ENCODE measurements at places on chromosomes 5 and 9. TPM values are rescaled to one million over a fixed set of nuclear protein-coding genes. Genes with fewer than 3 reads are reported as not detected.

The HSPA9 gene
- total RNA-seq = 180 TPM

The PCDHB2 gene
- total RNA-seq = 3.9 TPM

The LMNB1 gene
- 10.0 TPM for total RNA-seq

The PCDHA9 gene
- total RNA-seq = 0.35 TPM

The FOXD4 gene
- 0.31 TPM for total RNA-seq

The SLC34A1 gene
- not detected for total RNA-seq

The SH3GL2 gene
- 0.85 TPM for total RNA-seq

- no peak for DNase-seq
- no peak overlapping the region for H3K27ac ChIP-seq
- H3K36me3 ChIP-seq = no peaks in the 10 kb centered on the region
- no peak overlapping the region for H3K4me3 ChIP-seq
These were observed 47.5 kb downstream of the ADRB2 start for GRCh38 chr5:148873690-148874485.

DNA sequence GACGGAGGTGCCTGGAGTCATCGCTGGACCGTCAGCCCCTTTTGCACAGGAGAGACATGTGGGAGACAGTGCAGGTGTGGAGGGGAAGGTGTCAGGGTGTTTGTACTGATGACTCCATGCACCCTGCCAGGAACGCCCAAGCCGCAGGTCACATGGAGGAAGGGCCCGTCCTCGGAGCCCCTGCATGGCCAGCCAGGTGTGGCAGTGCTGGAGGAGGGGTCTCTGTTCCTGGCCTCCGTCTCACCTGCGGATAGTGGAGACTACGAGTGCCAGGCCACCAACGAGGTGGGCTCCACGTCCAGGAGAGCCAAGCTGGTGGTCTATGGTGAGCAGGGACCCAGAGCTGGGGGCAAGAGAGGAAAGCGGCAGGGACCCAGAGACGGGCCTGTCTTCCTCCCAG lies 81.5 kb downstream of the HMCN2 start:
- no peaks in the 10 kb centered on the region for H3K4me1 ChIP-seq
- H3K4me3 ChIP-seq = no peak overlapping the region
- H3K27ac ChIP-seq = no peak overlapping the region
- H3K36me3 ChIP-seq = no peaks in the 10 kb centered on the region
- DNase-seq = no peak

DNA sequence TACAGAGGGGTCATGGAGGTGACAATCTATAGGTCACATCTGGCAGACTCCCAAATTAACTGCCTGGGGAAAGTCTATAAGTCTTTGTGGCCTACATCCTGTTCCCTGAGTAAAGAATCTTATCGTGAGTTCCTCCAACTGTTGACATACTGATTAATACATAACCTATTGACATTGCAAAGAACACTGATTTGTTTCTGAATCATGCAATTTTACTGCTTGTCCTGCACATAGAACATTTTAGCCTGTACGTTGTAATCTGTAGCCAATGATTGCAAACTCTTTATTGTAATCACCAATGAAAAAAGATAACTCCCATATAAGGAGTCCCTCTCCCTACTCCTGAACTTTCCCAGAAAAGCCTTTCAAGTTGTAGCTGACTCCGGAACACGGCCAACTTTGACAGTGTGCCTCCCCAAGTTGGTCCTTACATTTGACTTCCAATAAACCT lies 18.8 kb upstream of the OR2K2 start:
- H3K4me3 ChIP-seq = no peak overlapping the region
- H3K27me3 ChIP-seq = no peaks in the 10 kb centered on the region
- H3K36me3 ChIP-seq = no peaks in the 10 kb centered on the region
- no peak for DNase-seq
- H3K4me1 ChIP-seq = no peaks in the 10 kb centered on the region

DNA sequence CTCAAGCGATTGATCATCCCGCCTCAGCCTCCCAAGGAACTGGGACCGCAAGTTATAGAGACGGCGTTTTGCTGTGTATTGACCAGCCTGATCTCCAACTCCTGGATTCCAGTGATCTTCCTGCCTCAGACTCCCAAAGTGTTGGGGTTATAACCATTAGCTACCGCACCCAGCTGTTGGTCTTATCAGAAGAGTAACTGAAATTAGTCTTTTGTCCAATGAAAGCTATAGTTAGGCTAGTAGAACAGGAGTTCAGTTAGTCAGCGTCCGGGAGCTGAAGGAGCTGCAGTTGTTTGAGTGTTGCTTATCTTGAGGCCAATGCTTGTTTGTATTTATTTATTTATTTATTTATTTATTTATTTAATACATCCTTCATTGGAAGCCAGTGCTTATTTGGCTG lies 3.2 kb upstream of the MIGA2 start:
- no peaks in the 10 kb centered on the region for H3K36me3 ChIP-seq
- H3K27me3 ChIP-seq = no peaks in the 10 kb centered on the region
- peaks cover 11% of the 10 kb centered on the region for H3K4me1 ChIP-seq
- no peak for DNase-seq
- no peak overlapping the region for H3K27ac ChIP-seq
- H3K4me3 ChIP-seq = no peak overlapping the region

GRCh38 chr9:7534211-7534935 lies 265.2 kb downstream of the DMAC1 start:
- H3K4me1 ChIP-seq = no peaks in the 10 kb centered on the region
- H3K27me3 ChIP-seq = no peaks in the 10 kb centered on the region
- H3K4me3 ChIP-seq = no peak overlapping the region
- H3K27ac ChIP-seq = no peak overlapping the region
- H3K36me3 ChIP-seq = no peaks in the 10 kb centered on the region
- DNase-seq = no peak

DNA sequence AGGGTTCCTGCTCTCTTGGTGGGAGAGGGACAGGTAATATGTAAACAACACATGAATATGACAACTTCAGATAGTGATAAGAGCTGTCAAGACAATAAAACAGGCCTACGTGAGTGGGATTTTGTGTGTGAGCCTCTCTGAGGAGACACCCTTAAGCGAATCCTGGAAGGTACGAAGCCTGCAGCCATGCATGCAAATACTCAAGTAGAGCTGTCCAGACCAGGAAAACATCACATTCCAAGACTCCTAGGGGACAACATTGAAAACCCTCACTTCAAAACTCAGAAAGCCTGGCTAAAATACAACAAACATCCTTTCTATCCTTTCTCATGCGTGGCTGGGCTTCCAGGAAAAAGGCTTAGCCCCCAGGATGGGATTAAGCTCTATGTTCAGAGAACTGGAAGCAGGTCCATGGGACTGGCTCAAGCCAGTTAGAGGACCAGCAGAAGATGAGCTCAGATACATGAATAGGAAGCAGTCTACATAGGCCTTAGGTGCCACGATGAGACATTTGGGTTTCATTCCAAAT lies 124.8 kb upstream of the IQGAP2 start:
- H3K4me3 ChIP-seq = no peak overlapping the region
- H3K27ac ChIP-seq = no peak overlapping the region
- no peaks in the 10 kb centered on the region for H3K27me3 ChIP-seq
- DNase-seq = no peak
- H3K4me1 ChIP-seq = no peaks in the 10 kb centered on the region

GRCh38 chr9:129471201-129472019 lies 149.5 kb downstream of the C9orf50 start:
- no peaks in the 10 kb centered on the region for H3K36me3 ChIP-seq
- H3K4me1 ChIP-seq = peaks cover 17% of the 10 kb centered on the region
- no peak for DNase-seq
- H3K4me3 ChIP-seq = no peak overlapping the region
- peak overlapping the region; percentile 87 for H3K27ac ChIP-seq
- no peaks in the 10 kb centered on the region for H3K27me3 ChIP-seq

GRCh38 chr9:34651876-34652601 lies at the start of gene IL11RA:
Gene IL11RA, plus strand, starts transcription at chr9:34652185. Its CDS starts 3,033 bp downstream, at chr9:34655218.
- no peaks in the 10 kb centered on the region for H3K27me3 ChIP-seq
- H3K27ac ChIP-seq = peak within 1 kb of the TSS; percentile 81
- peak; percentile 92 for DNase-seq
- no peaks in the 10 kb centered on the region for H3K36me3 ChIP-seq
- H3K4me1 ChIP-seq = peaks cover 46% of the 10 kb centered on the region
- peak within 1 kb of the TSS; percentile 36 for H3K4me3 ChIP-seq

DNA sequence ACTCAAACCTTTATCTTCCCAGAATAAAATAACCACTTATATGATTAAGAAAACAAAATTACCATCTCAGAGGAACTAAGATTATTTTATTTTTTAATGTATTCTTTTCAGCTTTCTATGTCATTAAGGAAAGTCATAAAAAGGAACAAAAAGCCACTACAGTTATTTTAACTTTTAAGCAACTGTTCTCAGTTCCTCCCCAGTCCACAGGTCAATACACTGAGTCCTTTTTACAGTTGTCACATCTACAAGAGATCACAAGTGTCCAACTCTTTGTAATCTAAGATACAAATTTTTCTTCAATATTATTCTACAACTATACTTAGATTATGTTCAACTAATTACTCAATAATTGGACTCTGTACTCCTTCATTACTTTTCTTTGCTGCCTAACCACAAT lies 782.8 kb upstream of the ACO1 start:
- H3K27me3 ChIP-seq = no peaks in the 10 kb centered on the region
- no peaks in the 10 kb centered on the region for H3K4me1 ChIP-seq
- no peaks in the 10 kb centered on the region for H3K36me3 ChIP-seq
- no peak for DNase-seq
- H3K4me3 ChIP-seq = no peak overlapping the region

DNA sequence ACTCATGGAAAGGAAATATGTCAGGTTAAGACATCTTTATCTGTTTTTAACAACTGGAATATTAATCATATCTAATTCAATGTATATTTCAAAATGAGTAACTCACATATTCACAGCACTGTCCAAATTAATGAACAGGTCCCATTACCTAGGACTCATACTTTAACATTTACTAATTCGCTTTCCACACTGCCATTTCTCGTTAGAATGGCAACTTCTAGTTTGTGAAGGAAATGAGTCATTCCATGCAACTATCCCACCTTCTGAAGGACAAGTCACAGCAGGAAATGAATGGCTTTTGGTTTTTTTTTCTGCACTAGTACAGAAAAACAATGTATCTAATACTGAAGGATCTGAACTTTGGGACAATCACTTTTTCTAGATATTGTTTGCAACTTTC lies 24.6 kb upstream of the IFNK start:
- no peak overlapping the region for H3K27ac ChIP-seq
- DNase-seq = no peak
- no peaks in the 10 kb centered on the region for H3K27me3 ChIP-seq
- H3K4me3 ChIP-seq = no peak overlapping the region
- no peaks in the 10 kb centered on the region for H3K36me3 ChIP-seq
- H3K4me1 ChIP-seq = peaks cover 4% of the 10 kb centered on the region

DNA sequence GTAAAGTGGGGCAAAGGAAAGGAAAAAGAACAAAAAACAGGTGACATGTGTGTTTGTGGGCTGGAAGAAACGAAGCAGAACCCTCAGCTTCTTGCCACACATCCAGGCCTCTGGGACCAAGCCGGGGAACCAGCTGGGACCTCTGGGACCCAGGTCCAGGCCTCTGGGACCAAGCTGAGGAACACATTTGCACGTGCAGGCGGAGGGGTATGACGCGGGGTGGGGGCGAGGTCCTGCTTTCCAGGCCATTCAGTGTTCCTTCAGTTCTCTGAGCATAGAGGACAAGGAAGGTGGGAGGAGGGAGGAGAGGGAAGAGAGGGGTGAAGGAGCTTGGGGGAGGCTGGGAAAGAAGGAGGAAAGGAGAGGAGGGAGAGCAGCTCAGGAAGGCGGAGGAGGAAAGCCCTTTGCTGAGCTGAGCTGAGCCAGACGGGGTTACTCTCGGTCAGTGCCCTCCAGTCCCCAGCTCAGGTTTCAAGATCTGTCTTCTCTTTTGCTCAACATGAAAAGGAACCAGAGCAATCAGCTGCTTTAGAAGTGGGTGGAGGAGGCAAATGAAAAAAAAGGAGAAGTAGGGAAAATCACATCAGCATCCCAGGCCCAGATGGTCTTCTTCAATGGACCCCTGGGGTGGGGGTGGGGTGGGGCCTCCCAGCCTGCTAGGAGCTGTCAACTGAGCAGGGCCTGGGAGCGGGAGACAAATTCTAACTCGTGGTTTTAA lies 59.1 kb downstream of the ABCA1 start:
- H3K36me3 ChIP-seq = no peaks in the 10 kb centered on the region
- DNase-seq = peak; percentile 77
- H3K27ac ChIP-seq = peak overlapping the region; percentile 73
- H3K4me1 ChIP-seq = peaks cover 35% of the 10 kb centered on the region

GRCh38 chr5:173399851-173400250 lies 71.6 kb upstream of the STC2 start:
- no peak for DNase-seq
- H3K36me3 ChIP-seq = no peaks in the 10 kb centered on the region
- peaks cover 2% of the 10 kb centered on the region for H3K4me1 ChIP-seq
- H3K27ac ChIP-seq = no peak overlapping the region
- no peaks in the 10 kb centered on the region for H3K27me3 ChIP-seq

DNA sequence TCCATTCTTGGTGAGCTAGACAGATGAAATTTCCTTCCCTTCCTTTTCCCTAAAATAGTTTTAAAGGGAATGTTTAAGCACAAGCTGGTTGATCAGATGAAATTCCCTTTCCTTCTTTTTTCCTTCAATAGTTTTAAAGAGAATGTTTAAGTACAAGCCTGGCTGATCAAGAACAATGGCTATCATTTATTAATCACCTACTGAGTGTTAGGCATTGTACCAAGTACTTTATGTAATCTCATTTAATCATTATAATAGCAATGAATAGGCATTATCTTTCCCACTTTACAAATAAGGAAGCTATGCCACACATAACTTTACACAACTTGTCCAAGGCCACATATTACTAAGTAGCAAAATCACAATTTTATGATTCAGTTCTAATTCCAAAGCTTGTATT lies 152.0 kb upstream of the ACOT12 start:
- no peaks in the 10 kb centered on the region for H3K36me3 ChIP-seq
- H3K27ac ChIP-seq = no peak overlapping the region
- DNase-seq = no peak

DNA sequence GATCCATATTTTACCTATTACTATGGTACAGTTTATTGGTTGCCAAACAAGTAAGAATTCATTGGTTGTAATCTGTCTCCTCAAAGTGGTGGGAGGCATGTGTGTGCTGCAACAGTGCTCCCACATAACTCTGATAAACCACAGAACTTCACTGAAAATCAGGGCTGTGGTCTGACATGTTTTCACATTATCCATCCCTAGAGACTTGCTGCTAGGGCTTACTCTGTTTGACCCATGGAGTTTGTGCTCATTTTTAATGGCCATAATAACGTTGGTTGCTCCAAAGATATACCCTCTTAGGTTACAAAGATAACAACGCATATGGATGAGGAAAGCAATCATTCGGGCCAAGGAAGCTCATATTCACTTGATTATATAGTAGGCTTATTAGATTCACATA lies 37.0 kb downstream of the HACD4 start:
- H3K27me3 ChIP-seq = no peaks in the 10 kb centered on the region
- H3K4me3 ChIP-seq = no peak overlapping the region
- DNase-seq = no peak

GRCh38 chr5:158303275-158303674 lies 444.3 kb upstream of the CLINT1 start:
- H3K27ac ChIP-seq = no peak overlapping the region
- no peaks in the 10 kb centered on the region for H3K27me3 ChIP-seq
- no peak overlapping the region for H3K4me3 ChIP-seq
- no peaks in the 10 kb centered on the region for H3K36me3 ChIP-seq
- no peak for DNase-seq

- H3K4me1 ChIP-seq = no peaks in the 10 kb centered on the region
- H3K4me3 ChIP-seq = no peak overlapping the region
- H3K27me3 ChIP-seq = no peaks in the 10 kb centered on the region
- no peaks in the 10 kb centered on the region for H3K36me3 ChIP-seq
- no peak overlapping the region for H3K27ac ChIP-seq
- DNase-seq = no peak
These were observed 6.9 kb downstream of the ARHGAP26 start for GRCh38 chr5:142777099-142777498.

GRCh38 chr9:36872641-36873040 lies 161.4 kb downstream of the PAX5 start:
- no peaks in the 10 kb centered on the region for H3K27me3 ChIP-seq
- no peak overlapping the region for H3K4me3 ChIP-seq
- H3K4me1 ChIP-seq = no peaks in the 10 kb centered on the region
- no peaks in the 10 kb centered on the region for H3K36me3 ChIP-seq
- no peak for DNase-seq

Measured in ovary (tissue), 10 donors.